Stimulated activated CD4-positive, alpha-beta T cell treated with anti-CD3 and anti-CD28 coated beads, TNF-alpha, amount 100 ng/mL, for 4 hours (primary cell): ENCODE measurements at places on chromosomes 7 and 10.
A peak's percentile ranks its signal among the peaks of the same experiment; 100 is the strongest.

GRCh38 chr10:29600067-29600466, 34.7 kb downstream of the SVIL start:
- DNase-seq = no peak

DNA sequence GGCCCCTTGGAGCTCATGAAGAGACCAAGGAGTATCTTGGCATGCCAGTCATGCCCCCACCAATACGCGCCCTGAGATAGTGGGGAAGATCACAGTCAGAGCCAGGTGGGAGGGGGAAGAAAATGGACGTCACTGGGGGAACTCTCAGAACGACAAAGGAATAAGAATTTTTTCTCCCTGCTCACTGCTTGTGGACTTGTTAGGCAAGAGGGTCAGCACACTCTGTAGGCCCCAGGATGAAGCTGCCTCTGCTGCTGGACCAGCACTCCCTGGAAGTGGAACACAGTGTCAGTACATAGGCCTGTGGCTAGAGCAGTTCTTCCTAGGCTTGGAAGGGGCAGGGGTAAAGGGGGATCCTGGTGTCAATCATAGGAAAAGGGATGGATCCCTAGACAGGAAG, 46.5 kb downstream of the DRGX start:
- no peak for DNase-seq

DNA sequence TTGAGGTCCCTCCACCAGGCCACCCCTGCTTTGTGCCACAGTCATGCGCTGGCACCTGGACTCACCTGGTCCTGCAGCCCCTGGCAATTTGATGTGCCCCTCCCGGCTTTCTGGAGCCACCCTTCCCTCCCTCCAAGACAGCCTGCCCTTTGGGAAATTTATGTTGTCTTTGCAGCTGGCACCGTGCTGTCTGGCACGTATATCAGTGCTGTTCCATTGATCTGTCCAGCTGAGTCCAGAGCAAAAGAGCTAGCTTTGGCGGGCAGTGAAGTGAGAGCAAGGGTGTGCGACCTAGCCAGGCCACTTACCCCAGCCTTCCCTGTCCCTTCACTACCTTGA, 5.7 kb downstream of the RARRES2 start:
- no peak for DNase-seq

DNA sequence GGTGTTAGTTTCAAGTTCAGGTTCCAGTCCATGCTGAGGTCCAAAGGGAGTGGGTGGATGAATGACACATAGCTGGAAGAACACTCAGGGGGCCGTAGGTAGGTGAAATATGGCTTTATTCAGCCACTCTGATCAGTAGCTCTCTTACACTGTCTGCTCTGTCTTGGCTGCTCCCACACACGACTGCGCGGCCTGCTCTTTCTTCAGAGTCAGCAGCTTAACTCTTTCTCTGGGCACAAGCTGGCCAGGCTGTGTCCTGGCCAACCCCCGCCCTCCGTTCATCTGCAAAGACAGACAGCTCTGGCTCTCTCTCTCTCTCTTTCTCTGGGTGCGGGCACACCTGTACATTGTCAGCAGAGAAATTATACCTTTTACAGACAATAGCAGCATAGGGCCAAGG, 317.4 kb upstream of the SORCS1 start:
- no peak for DNase-seq

- no peak for DNase-seq
Measured at GRCh38 chr10:46297406-46298204, 10.8 kb downstream of the ANTXRL start.

GRCh38 chr7:103811997-103812396, 177.5 kb downstream of the RELN start:
- no peak for DNase-seq

GRCh38 chr10:98608411-98608810, 161.7 kb upstream of the HPS1 start:
- DNase-seq = no peak

GRCh38 chr7:34036051-34036920, 130.9 kb downstream of the BMPER start:
- no peak for DNase-seq

- DNase-seq = no peak
Measured at GRCh38 chr10:62437696-62438095, 63.5 kb downstream of the ZNF365 start.

- no peak for DNase-seq
Measured at GRCh38 chr10:71969929-71970328, 5.7 kb downstream of the CHST3 start.

- no peak for DNase-seq
Measured at GRCh38 chr10:120734483-120735078, 116.6 kb upstream of the WDR11 start.

- no peak for DNase-seq
Measured at GRCh38 chr7:500521-501420, 18.9 kb downstream of the PDGFA start.

GRCh38 chr10:96666741-96667140, 53.6 kb downstream of the PIK3AP1 start:
- DNase-seq = no peak

DNA sequence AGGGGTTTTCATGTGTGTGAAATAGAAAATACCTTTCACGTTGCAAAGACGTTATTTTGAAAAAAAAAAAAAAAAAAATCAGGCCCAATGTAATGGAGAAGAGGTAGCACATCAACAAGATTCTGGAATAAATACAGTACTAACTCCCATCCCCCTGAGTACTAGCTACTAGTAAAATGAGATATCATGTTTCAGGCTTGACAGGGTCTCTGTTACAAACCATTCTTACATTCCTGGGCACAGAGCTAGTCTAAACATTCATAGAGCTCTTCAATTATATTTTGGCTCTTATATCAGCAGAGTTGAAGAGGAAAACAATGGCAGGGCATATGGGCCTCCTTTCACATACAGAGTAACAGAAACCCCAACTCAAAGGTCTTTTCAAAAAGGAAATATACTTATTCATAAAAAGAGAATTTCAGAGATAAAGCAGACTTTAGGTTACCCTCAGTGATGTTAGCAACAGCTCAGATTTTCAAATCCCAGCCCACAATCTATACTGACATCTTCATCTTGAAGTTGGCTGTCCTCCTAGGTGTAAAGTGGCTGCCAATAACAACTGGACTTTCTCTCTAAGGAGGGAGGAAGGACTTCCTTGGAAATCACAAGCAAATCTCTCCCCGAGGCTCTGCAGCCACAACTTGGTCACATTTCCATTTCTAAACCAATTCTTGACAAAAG, 18.6 kb downstream of the C7orf33 start:
- no peak for DNase-seq

GRCh38 chr7:159128767-159129166, 15.9 kb downstream of the VIPR2 start:
- no peak for DNase-seq

DNA sequence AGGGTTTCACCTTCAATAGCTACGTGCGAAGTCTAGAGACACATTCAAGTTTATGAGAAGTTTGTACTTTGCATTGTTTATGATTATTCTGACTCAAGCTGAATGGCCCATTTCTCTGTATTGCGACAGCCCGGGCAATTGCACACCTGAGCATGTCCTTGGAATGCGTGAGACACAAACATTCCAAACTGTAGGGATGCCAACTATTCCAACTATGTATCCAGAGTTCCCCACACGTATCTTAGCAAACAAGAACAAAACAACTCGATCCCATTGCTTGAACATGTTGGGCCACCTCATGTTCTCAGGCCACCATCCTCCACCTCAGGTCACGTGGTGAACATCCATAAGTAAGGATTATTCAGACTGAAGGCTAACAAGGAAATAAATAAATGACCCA, 51.4 kb upstream of the EGFR start:
- no peak for DNase-seq

GRCh38 chr10:78247821-78248220, 214.2 kb downstream of the RPS24 start:
- DNase-seq = no peak

DNA sequence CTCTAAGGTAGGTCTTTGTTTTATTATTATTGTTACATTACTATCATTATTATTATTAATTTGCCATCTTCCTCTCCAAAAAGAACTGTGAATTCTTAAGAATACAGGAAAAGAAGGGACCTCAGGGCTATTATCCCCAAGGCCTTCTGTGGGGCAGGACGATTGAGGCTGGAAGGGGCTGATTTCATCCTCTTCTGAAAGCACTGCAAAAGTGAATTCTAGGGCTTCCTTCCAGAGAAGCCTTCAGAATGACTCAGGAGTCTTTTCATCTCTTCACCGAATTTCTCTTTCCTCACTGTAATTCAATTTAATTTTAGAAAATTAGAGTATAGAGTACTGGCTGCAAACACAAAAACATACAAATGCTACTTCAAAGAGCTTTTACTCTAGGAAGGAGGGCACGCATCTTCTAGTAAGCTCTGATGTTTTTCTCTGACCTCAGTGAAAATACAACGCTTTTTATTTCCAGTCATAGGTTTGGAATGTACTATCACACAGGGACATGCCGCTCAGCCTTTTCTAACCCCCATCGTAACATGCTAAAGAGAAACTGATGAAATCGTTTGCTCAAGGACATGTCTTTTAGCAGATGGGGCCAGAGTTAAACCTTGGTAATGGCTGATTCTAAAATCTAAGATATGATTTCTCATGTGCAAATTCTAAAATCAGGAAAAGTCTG, 280.2 kb upstream of the PITRM1 start:
- DNase-seq = no peak

- DNase-seq = no peak
Measured at GRCh38 chr7:74404741-74405140, 49.0 kb upstream of the GTF2IRD1 start.

- no peak for DNase-seq
Measured at GRCh38 chr7:98913612-98914011, 35.3 kb downstream of the TRRAP start.

DNA sequence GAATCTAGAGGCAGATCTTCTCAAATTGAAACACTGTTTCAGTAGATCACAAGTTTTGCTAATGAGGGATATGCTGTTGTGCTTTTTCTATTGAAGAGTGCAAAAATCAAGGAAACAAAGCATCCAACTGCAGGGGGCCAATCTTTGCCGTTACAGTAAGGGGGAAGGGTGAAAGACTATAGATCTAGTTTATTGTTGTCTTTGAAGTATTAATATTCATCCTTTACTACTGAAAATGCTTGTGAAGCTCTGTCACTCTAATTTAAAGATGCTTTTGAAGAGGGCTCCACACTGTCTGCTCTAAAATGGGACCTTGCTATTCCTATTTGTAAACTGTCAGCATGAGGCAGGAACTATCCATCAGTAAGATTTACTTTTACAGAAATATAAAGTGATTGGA, 110.3 kb downstream of the MBL2 start:
- DNase-seq = no peak

- DNase-seq = peak; percentile 49
Measured at GRCh38 chr7:48084727-48085432, 4.2 kb upstream of the UPP1 start.

DNA sequence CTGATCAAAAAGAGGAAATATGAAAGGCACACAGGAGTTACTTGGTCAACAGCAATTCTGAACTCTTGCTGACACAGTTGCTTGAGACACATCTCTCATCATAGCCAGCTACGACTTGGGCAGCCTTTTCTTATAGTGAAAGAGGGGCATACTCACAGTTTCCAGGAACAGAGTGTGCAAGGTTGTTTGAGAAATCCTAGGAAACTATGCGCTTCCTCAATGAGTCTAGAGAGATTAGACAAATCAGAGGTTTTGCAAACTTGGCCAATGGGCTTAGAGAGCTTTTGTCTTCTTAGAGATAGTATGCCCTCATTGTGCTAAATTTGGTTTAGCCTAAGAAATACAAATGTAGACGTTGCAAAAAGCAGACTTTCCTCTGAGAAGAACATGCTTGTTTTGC, 370.4 kb downstream of the HGF start:
- DNase-seq = no peak

- no peak for DNase-seq
Measured at GRCh38 chr10:35172574-35172973, 45.9 kb downstream of the CREM start.

- DNase-seq = no peak
Measured at GRCh38 chr10:1128649-1129048, 72.5 kb downstream of the WDR37 start.

DNA sequence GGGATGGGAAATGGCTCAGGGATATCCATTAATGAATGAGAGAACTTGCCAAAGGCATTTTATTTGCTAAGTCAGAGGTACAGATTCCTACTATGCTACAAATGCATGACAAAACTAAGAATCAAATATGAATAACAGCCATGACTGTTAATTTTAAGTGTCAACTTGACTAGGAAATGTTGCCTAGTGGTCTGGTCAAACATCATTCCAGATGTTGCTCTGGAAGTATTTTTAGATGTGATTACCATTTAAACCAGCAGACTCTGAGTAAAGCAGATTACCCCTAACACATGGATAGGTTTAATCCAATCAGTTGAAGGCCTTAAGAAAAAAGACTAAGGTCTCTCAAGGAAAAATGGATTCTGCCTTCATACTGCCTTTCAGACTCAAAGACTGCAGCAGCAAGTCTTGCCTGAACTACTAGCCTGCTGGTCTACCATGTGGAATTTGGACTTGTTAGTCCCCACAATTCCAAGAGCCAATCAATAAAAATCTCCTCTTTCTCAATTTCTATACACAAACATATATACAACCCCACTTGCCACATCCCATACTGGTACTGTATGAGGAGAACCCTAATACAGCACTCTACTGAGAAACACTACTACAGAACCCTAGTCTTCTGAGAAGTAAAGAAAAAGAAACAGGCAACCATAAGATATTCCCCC, 119.1 kb downstream of the NRBF2 start:
- no peak for DNase-seq

DNA sequence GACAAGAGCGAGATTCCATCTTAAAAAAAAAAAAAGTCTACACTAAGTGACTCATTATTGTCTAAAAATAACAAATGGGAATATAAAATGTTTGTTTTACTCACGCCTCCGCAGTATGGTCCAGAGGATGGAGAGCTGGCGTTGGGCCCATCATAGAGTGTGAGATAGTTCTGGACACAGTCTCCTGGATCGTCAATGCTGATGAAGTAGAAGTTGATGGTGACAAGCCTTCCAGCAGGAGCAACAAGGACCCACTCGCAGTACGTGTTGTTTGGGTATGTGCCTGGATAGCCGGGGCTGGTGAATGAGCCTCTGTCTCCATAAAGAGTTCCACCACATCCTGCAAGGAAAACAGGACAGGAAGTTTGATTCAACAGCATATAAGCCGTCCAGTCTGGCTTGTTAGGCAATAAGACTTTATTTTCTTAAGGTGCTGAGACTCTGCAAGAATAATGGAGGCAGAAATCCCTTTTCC, 11.5 kb upstream of the RSU1 start:
- DNase-seq = no peak

GRCh38 chr10:110147961-110148360, 59.4 kb upstream of the MXI1 start:
- DNase-seq = no peak

GRCh38 chr7:45293295-45293942, 135.8 kb downstream of the RAMP3 start:
- DNase-seq = no peak

DNA sequence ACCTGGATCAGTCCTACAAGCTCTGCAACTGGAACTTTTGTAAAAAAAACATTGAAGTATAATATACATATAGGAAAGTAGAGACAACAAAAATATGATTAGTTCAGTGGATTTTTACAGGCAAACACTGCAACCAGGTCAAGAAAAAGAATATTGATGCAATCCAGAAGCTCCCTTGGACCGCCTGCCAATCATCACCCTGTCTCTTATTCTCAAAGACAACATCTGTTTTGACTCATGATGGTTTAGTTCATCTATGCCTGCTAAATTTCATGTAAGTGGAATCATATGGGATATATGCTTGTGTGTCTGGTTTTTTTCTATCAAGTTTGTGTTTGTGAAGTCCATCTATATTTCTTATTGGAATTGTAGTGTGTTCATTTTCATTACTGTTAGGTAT, 7.7 kb upstream of the HYCC1 start:
- no peak for DNase-seq

GRCh38 chr10:3484306-3485056, 300.5 kb downstream of the KLF6 start:
- DNase-seq = no peak
